Activated CD8-positive, alpha-beta memory T cell treated with anti-CD3 and anti-CD28 coated beads, Interleukin-2, amount 10 ng/mL, durations not matched to agents 7 days and 5 days (primary cell): ENCODE measurements at places on chromosomes 3 and 15. TPM values are rescaled to one million over a fixed set of nuclear protein-coding genes. Genes with fewer than 3 reads are reported as not detected.

- no peaks in the 10 kb centered on the region for H3K36me3 ChIP-seq
- no peak overlapping the region for H3K4me3 ChIP-seq
- H3K27me3 ChIP-seq: no peaks in the 10 kb centered on the region
- no peak for DNase-seq
- H3K27ac ChIP-seq: no peak overlapping the region
Measured at GRCh38 chr3:117486719-117487716, 777.4 kb downstream of the TUSC7 start.

GRCh38 chr3:56302417-56302816 is 165.8 kb downstream of the ERC2 start:
- no peak for DNase-seq
- H3K4me1 ChIP-seq: peaks cover 3% of the 10 kb centered on the region
- peaks cover 17% of the 10 kb centered on the region for H3K27me3 ChIP-seq

DNA sequence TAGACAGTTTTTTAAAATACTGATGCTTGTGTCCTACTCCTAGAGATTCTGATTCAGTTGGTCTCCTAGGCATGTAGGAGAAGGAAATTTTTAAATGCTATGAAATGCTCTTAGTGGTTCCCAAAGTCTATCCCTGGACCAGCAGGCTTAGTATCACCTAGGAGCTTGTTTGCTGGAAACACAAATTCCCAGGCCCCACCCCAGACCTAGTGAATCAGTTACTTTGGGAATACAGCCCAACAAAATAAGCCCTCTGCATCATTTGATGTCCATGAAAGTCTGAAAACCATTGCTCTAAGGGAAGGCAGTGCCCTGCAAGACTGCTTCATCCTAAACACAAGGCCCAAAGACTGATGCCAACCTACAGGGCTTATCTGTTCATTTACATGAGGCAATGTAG is 36.3 kb downstream of the CCNL1 start:
- H3K36me3 ChIP-seq: peaks cover 13% of the 10 kb centered on the region
- no peaks in the 10 kb centered on the region for H3K27me3 ChIP-seq
- H3K4me1 ChIP-seq: peaks cover 34% of the 10 kb centered on the region

Gene ZNF660
- total RNA-seq: 0.18 TPM

DNA sequence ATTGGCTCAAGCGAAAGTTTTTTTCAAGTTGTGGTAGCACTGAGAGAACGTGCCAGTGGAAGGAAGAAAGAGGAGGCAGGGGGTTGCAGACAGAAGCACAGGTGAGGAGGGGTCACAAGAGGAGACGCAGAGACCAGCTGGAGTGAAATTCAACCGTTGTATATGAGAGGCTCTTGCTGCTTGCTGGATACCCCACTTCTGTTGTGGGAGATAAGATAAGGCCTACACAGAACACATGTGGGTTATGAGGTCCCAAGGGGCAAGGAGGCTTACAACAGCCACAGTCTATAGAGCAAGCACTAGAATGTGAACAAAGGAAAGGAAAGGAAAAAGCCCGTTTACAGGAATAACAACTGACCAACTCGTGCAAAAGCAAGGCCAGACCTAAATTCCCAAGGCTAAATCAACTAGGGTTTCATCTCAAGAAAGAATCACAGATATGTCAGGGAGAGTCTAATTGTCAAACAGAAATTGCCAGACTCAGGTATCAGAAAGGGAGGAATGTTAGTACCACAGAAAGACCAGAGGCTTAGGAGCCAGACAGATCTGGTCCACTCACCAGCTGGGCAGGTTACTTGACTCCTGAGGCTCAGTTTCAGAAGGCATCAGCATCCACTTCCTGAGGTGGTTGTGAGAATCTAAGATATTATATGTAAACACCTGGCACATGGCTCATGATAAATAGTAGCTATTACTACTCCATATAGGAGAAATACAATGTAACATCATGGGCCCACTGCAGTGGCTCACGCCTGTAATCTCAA is 60.9 kb downstream of the MSL2 start:
- H3K27ac ChIP-seq: no peak overlapping the region
- peaks cover 11% of the 10 kb centered on the region for H3K4me1 ChIP-seq
- no peak overlapping the region for H3K4me3 ChIP-seq

- peaks cover 39% of the 10 kb centered on the region for H3K27me3 ChIP-seq
- no peak overlapping the region for H3K4me3 ChIP-seq
- no peak overlapping the region for H3K27ac ChIP-seq
- DNase-seq: no peak
- no peaks in the 10 kb centered on the region for H3K36me3 ChIP-seq
Measured at GRCh38 chr3:99780749-99781148, 36.9 kb upstream of the CMSS1 start.

Gene SLC24A5
- total RNA-seq: not detected

Gene PIF1
- 59.5 TPM for total RNA-seq

DNA sequence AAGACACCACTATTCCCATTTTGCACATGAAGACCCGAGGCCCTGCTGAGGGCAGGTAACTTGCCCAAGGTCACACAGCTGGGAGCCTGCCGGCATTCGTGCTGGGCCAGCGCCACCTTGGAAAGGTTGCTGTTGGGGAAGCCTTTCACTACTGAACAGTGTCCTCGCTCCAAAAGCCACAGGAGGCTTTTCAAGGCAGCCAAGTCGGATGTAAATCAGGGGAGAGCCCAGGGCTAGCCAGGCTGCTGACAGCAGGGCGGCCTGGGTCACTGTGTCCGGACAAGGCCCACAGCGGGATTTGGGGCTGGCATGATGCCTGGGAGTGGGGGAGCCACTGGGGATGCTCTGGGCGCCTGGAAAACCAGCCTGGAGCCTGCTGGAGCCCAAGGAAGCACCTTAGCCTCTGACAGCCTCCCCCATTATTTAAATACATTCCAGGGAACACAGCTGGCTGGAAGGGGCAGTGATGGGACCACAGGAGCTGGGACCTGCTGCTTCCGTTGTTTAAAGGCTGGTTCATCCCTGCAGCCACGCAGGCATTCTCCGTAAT is 10.5 kb downstream of the SLC6A6 start:
- H3K27ac ChIP-seq: no peak overlapping the region
- no peak overlapping the region for H3K4me3 ChIP-seq
- peaks cover 7% of the 10 kb centered on the region for H3K36me3 ChIP-seq
- peaks cover 21% of the 10 kb centered on the region for H3K4me1 ChIP-seq
- no peaks in the 10 kb centered on the region for H3K27me3 ChIP-seq

Gene MORC1
- not detected for total RNA-seq

- H3K27ac ChIP-seq: no peak overlapping the region
- H3K27me3 ChIP-seq: no peaks in the 10 kb centered on the region
- no peak overlapping the region for H3K4me3 ChIP-seq
- no peaks in the 10 kb centered on the region for H3K4me1 ChIP-seq
- DNase-seq: no peak
Measured at GRCh38 chr15:74175271-74176191, 2.0 kb downstream of the ISLR start.

GRCh38 chr15:31483053-31483985 is 156.7 kb downstream of the KLF13 start:
- H3K36me3 ChIP-seq: peaks cover 13% of the 10 kb centered on the region
- peak overlapping the region; percentile 96 for H3K27ac ChIP-seq
- no peaks in the 10 kb centered on the region for H3K27me3 ChIP-seq
- peaks cover 71% of the 10 kb centered on the region for H3K4me1 ChIP-seq
- peak overlapping the region; percentile 89 for H3K4me3 ChIP-seq
- peak; percentile 79 for DNase-seq

DNA sequence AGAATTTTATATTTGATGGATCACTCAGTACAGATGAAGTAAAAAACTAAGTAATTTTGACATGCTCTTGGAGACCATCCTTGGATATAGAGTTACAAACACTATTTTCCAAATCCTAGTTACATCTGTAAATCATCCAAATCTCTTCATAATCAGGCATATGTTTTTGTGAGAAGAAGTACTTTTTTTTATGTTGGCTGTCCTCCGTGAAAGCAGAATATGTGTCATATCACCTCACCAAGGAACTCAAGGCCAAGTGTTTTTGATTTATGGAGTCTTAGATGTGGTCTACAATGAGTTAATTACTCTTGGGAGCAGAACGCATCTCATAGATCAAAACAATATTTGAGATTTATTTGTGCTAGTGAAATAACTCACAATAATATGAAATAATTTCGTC is 416.5 kb upstream of the TGFBR2 start:
- no peak overlapping the region for H3K27ac ChIP-seq
- H3K27me3 ChIP-seq: peaks cover 13% of the 10 kb centered on the region
- H3K36me3 ChIP-seq: no peaks in the 10 kb centered on the region
- no peaks in the 10 kb centered on the region for H3K4me1 ChIP-seq

DNA sequence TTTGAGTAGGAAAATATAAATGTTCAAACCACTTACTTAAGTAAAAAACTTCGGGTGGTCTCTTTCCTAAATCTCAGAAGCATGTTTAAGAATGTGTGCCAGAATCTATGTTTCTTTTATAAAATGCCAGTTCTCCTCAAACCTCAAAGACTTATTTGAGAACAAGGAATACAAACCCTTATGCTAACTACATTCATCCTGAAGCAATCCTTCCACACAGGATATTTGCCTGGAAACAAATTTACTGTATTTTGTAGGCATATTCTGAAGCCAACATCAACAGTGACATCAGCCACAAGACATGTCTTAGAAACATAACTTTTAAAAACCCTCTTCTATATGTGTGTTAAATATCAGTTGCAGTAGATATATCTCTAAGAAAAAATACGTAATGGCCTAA is 1077.0 kb downstream of the ROBO1 start:
- H3K27ac ChIP-seq: no peak overlapping the region
- DNase-seq: no peak
- no peaks in the 10 kb centered on the region for H3K27me3 ChIP-seq
- no peaks in the 10 kb centered on the region for H3K36me3 ChIP-seq

DNA sequence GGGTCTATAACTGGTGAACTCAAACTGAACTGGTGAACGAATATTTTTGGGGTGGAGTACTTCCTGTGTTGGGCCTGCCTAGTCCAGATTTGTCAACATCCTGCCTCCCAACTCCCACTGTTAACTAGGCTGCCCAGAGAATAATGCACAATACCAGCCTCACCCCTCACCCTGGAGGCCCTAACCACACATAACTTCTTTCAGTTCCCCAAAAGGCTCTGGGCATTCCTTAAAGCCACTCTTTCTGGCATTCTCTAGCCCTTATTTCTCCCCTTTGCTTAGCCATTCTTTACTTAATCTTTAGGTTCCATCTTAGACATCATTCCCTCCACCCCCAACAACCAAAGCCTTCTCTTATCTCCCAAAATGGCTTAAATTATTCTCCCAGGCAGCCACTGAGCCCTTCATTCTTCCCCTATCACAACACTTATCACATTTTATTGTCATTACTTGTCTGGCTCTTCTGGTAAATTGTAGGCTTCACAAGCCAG is 9.1 kb upstream of the SEC11A start:
- H3K36me3 ChIP-seq: peaks cover 3% of the 10 kb centered on the region
- peak overlapping the region; percentile 78 for H3K27ac ChIP-seq
- H3K4me3 ChIP-seq: no peak overlapping the region

GRCh38 chr3:185152410-185153170 is at the start of gene C3orf70:
Gene C3orf70 (minus strand): TSS chr3:185153060. CDS start chr3:185152823, 237 bp downstream.
- DNase-seq: peak; percentile 43
- H3K4me1 ChIP-seq: peaks cover 5% of the 10 kb centered on the region
- no peaks in the 10 kb centered on the region for H3K36me3 ChIP-seq
- peak within 1 kb of the TSS; percentile 73 for H3K4me3 ChIP-seq
- no peak within 1 kb of the TSS for H3K27ac ChIP-seq
- peaks cover 41% of the 10 kb centered on the region for H3K27me3 ChIP-seq

- H3K4me1 ChIP-seq: no peaks in the 10 kb centered on the region
- no peaks in the 10 kb centered on the region for H3K27me3 ChIP-seq
- DNase-seq: no peak
- no peaks in the 10 kb centered on the region for H3K36me3 ChIP-seq
Measured at GRCh38 chr15:46442901-46443590, 808.2 kb downstream of the SQOR start.
